NCI-H2029 treated with DMSO at 0.1 percent for 48 hours (cell line): ENCODE measurements at places on chromosomes 11 and 22.

DNA sequence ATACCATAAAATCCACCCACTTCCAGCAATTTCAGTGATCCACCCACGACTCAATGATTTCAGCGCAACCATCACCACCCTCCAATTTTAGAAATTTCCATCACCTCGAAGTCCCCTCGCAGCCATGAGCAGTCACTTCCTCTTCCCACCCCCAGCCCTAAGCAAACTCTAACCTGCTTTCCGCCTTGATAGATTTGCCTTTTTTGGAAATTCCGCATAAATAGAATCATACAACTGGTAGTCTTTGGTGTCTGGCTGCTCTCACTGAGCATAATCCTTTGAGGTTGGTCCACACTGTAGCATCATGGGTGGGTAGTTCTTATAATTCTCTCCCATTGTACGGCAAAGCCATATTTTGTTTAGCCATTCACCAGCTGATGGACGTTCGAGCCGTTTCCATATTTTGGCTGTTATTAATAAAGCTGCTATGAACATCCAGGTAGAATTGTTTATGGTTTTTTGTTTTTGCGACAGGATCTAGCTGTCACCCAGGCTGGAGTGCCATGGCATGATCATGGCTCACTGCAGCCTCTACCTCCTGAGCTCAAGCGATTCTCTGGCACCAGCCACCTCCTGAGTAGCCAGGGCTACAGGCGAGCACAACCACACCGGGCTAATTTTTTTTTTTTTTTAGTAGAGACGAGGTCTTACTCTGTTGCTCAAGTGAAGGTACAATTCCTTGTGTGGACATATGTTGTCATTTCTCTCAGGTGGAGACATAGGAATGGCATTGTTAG, 16.0 kb downstream of the PIM3 start:
- no peak for DNase-seq

DNA sequence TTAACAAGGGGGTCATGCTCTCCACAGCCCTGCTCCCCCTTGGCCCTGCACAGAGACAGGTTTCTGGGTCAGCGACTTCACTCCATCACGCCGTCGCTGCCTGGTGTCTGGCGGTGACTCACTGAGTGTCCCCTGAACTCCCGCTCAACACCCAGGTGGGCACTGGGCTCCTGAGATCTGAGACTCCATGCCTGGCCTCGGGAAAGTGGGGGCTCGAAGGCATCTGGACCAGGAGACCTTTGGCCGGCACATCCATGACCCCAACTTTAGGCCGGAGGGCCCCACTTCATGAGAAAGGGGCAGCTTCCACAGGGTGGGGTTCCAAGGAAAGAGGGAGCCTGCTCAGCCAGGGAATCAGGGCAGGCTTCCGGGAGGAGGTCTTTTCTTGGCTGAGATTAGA, 79.3 kb upstream of the PRR5 start:
- DNase-seq = no peak

DNA sequence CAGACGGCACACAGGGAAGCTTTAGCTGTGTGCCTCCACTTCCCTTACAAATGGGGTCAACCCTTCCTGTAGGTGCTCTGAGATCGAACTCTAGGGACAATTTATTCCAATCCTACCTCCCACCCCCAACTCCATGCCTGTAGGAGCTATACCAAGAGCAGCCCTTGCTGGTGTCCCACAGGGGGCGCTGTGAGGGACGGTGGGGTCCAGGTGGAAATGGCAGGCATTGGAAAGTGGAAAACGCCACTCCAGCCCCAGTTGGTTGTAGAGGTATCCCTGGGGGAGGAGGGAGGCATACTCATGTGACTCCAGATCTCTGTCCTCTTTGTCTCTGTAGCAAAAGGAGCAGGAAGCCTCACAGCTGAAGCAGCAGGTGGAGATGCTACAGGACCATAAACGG, 161.3 kb downstream of the MYO18B start:
- no peak for DNase-seq

- no peak for DNase-seq
Measured at GRCh38 chr11:121105063-121105480, 4.0 kb downstream of the TECTA start.

DNA sequence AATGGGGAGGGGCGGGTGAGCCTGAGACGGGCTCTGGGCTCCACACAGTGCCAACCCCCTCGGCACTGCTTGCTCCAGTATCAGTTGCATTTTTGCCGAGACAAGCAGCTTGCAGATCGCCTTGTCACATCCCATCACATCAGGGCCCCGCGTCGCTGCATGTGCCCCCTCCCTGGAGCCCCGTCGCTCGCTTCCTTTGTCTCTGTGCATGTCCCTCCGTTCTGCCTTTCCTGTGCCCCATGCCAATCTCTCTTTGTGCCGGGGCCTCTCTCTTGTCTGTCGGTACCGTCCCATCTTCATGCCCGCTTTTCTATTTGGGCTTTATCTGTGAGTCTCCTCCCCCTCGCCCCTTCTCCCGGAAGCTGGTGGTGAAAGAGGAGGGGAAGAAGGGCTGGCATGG, 202.2 kb downstream of the CEP164 start:
- DNase-seq = no peak

- no peak for DNase-seq
Measured at GRCh38 chr11:82792319-82792718, 58.7 kb upstream of the FAM181B start.

DNA sequence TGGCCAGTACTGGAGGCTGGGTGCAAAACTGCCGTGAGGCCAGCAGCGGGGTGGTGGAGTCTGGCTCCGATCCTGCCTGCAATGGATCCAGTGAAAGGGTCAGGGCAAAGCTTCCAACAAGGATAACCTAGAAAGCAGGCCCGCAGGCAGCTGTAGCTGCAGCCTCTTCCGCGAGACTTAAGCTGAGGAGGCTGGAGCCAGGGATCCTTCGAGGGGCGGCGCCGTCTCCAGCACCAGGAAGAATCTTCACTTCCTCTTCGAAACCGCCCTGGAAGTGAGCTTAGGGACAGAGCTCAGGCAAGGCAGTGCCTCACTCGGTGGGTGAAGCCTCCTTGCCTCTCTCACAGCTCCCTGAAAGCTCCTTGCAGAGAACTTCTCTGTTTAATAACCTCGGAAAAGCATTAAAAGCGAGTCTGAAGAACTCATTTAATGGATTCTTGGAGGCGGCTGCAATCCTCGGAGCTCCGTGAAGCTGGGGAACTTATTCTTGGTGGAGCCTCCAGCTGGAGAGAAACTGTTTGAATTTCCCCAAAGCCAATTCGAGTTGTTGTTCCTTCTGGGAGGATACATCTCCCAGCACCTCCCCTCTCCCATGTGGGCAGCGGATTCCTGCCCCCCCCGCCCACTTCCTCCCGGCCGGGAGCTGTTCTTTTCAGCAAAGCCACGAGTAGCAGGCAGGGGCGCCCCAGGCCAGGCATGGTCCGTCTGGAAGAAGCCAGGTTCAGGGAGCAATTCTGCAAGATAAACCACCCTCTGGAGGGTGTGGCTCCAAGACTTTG, 169.9 kb downstream of the CTTN start:
- no peak for DNase-seq

DNA sequence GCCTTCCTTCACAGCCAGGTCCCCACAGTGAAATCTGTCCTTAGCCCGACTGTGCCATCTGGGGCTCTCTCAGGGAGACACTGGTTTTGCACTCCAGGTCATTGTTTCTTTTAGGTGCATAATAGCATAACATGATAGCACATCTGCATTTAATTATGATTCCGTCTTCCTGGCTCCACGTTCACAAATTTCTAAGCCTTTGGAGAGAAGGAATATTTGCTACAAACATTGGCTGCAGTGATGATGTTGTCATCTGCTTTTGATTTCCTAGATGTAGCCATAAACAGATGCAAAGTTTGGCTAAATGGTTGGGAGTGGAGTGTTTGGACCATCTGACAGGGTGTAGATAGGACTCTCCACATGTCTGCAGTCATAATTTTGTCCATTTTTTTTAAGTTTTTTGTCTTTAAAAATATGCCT, 12.0 kb upstream of the CAT start:
- DNase-seq = no peak

DNA sequence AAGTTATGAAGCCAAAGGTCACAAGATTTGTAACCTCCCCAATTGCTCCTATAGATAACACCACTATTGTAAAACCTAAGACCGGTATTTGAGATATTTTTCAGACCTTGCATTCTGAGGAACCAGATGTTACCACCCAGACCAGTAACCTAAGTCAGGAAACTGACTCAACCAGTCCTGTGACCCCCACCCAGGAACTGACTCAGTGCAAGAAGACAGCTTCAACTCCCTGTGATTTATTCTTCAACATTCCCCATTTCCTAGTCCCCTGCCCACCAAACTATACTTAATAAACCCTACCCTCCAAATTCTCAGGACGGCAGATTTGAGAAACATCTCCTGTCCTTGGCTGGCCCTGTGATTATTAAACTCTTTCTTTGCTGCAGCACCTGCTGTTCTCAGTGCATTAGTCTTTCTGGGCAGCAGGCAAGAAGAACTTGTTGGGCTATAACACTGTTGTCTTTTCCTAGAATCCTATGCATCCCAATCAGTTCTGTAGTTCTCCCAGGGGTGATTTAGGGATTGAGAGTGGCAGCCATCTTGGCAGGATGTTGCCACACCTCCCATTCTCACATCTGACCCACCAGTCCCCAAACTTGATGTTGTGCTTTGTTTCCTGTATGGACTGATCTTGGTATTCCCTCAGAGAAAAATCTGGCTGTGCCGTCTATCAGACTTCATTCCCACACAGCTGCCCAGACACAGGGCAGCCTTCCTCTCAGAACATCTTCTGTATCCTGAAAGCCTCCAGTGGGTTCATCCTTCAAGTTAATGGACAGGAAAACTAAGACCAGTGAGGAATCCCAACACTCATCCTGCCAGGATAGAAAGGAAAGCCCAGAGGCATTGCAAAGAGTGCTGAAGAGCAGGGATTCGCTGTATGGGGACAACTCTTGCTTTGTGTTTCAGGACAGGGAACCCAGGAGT, 104.0 kb downstream of the PDE2A start:
- no peak for DNase-seq

DNA sequence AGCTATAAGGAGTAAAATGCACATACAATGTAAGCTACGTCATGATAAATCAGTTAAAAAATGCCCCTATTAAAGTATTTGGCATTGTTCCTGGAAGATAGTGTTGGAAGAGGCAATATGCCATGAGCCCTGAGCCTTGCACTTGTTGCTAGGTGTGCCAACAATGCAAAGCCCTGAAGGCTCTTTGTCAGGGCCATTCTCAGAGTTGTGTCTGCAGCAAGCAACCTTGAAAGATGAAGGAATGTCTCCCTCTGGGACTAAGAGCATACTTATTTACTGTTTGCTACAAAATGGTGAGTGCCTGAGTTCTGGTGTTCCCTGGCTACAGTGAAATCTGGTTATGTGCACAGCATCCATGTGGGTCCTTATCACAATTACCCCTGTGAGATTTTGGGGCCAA, 322.3 kb upstream of the FAT3 start:
- DNase-seq = no peak

- no peak for DNase-seq
Measured at GRCh38 chr11:86623041-86623621, 49.3 kb downstream of the ME3 start.

DNA sequence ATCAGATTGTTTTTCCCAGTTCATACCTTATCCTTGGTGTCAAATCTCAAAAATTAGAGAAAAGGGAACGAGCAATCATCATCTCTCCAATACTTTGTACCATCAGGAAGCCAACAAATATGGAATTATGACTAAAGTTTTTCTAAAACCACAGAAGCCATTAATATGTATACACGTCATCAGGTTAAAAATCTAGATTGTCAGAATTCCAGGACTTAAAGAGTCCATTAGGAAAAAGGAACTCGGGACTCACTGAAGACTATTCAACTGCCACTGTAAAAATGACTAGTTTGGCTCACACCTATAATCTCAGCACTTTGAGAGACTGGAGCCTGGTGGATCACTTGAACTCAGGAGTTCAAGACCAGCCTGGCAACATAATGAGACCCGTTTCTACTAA, 344.4 kb upstream of the LRRC4C start:
- DNase-seq = no peak

DNA sequence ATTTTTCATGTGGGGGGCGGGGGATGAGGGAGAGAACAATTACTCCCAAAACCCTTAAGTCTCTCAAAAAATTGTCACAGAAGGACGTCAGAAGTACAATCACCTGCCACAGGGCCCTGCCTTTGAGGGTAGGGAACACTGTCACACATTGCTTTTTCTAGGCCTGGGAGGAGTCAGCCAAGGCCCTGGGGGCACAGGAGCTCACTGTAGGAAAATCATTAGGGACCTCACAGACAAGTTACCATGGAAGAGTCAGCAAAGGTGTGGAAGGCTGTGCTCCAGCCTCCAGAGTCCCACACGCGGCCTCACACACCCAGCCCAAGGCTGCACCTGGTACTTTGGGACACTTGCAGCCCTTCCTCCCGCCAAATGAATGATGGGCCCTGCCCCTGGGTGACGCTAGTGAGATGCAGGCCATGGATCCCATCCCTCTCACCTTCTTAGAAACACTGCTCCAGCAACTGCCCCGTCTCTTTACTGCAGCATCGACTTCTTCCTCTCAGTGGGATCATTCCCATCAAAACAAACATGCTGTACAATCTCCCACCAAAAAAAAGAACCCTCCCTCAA, 3.3 kb downstream of the PLEKHA7 start:
- DNase-seq = no peak

GRCh38 chr22:49404576-49405241, 423.0 kb downstream of the BRD1 start:
- no peak for DNase-seq

- no peak for DNase-seq
Measured at GRCh38 chr11:118436639-118437207, 431 bp downstream of the KMT2A start.

DNA sequence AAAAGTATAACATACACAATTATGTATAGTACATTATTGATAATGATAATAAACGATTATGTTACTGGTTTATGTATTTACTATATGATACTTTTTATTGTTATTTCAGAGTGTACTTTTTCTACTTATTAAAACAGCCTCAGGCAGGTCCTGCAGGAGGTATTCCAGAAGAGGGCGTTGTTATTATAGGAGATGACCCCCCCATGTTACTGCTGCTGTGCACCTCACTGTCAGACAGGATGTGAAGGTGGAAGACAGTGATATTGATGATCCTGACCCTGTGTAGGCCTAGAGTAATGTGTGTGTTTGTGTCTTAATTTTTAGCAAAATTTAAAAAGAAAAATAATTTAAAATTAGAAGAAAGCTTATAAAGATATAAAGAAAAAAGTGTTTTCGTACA, 57.6 kb downstream of the REXO2 start:
- no peak for DNase-seq

DNA sequence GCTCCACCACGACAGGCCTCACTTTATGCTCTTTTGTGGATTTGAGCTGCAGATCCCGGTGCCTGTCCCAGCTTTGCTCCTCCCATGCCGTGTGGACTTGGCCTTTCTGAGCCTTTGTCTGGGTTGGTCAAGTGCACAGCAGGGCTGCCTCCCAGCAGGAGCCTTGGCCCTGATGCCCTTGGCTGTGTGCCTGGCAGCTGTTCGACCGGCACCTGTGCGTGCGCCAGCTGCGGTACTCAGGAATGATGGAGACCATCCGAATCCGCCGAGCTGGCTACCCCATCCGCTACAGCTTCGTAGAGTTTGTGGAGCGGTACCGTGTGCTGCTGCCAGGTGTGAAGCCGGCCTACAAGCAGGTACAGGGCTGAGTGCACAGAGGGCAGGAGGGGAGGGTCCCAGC, 46.5 kb downstream of the MYO7A start:
- DNase-seq = peak; percentile 80

- no peak for DNase-seq
Measured at GRCh38 chr11:115348416-115348815, 155.8 kb downstream of the CADM1 start.
